ENCODE measurements at places on chromosomes 4 and X. TPM values are rescaled to one million over a fixed set of nuclear protein-coding genes. Genes with fewer than 3 reads are reported as not detected.
A peak's percentile ranks its signal among the peaks of the same experiment; 100 is the strongest.

GRCh38 chr4:152585023-152585441 is 49.1 kb upstream of the FBXW7 start:
- DNase-seq, result no peak

CLNK gene
- total RNA-seq, result not detected

TRAM1L1 gene
- 0.64 TPM for total RNA-seq

TLR3 gene
- total RNA-seq, result 10.9 TPM

DNA sequence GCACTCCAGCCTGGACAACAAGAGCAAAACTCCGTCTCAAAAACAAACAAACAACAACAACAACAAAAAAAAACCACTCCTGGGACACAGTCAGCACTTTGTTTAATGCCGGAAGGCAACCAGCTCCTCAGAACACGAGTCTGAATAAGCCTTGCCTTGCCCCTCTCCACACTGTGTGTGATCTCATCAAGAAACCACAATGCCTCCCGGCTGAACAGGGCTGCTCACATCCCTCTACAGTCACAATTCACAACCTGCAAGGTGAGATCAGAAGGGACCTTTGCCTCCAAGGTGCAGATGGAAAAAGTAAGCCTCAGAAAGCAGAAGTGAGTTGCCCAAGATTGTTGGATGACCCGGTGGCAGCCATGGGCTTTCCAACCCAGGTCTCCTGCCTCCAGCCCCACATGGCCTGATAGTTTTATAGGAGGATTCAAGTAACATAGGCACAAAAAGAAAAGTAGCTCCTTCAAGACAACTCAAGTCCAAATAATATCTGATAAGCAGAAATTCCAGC is 80.8 kb downstream of the JAKMIP1 start:
- peak; percentile 35 for DNase-seq

- no peak for DNase-seq
Measured at GRCh38 chrX:134601240-134601765, 57.0 kb downstream of the PLAC1 start.

GRCh38 chr4:101183666-101184373 is 163.5 kb downstream of the PPP3CA start:
- DNase-seq, result no peak

TEX13C gene
- not detected for total RNA-seq

DNA sequence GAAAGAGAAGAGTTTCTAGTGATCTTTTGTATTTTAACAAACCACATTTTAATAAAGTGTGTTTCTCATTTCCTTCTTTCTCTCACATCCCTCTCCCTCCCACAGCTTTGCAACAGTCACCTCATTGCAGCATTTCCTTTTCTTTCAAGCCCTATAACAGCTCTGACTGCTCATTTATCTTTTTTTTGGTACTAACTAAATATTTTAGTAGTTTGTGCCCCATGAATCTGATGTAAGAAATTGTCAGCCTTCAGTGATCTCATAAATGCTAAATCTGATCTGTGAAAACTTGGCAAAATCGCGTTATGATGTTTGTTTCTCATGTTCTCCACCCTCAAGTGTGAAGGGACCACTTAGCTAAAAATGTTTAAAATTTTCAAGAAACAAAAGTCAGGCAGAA is 258.5 kb upstream of the SLIT2 start:
- no peak for DNase-seq

DNA sequence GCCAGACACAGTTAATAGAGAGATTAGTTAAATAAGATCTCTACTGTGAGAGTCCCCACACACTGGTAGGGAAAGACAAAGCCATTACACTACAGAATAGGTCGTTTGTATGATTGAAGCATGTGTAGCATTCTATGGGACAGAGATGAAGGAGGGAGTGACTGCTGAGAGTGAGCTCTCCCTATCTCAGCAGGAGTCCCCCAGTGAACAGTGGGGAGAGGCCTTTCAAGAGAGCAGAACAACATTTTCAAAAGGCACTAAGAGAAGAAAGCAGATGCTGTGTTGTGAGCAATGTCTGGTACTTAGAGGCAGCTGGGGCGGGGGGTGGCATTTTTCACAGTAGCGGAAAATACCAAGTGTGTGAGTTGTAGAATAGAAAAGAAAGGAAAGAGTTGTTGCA is 413.6 kb downstream of the AFF2 start:
- DNase-seq, result no peak

RASGEF1B gene
- total RNA-seq, result 32.5 TPM

DNA sequence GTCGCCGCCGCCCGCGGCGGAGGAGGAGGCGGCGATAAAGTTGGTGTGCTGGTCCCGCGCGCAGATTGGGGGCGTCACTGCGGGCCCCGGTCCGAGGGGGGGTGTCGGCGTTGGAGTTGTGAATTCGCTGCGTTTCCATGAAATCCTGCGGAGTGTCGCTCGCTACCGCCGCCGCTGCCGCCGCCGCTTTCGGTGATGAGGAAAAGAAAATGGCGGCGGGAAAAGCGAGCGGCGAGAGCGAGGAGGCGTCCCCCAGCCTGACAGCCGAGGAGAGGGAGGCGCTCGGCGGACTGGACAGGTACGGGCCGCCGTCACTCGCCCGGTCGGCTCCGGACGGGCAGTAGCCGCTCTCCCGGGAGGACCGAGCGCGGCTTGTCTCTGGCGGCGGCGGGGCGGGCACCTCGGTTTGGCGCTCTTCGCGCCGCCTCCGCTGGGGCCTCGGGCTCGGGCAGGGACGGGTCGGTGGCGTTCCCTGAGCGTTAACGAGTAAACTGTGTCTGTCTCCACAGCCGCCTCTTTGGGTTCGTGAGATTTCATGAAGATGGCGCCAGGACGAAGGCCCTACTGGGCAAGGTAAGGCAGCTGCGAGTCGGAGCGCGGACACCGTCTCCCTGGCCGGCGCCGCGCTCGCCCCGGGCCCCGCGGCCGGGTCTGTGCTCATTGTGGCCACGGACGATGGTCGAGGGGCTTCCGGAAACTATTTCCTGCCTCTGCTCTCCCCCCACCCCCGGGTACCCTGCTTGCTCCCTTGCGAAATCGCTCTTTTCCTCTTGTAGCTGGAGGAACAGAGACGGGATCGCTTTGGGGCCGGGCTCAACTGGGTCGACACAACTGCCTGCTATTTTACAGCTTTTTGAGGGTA is 658 bp downstream of the KDM6A start:
- DNase-seq, result no peak

- DNase-seq, result no peak
Measured at GRCh38 chr4:173879509-173879908, 349.5 kb upstream of the HAND2 start.

GRCh38 chr4:101944649-101945048 is 154.1 kb downstream of the BANK1 start:
- no peak for DNase-seq

- DNase-seq, result no peak
Measured at GRCh38 chr4:34633241-34633640, 1611.1 kb downstream of the ARAP2 start.

DNA sequence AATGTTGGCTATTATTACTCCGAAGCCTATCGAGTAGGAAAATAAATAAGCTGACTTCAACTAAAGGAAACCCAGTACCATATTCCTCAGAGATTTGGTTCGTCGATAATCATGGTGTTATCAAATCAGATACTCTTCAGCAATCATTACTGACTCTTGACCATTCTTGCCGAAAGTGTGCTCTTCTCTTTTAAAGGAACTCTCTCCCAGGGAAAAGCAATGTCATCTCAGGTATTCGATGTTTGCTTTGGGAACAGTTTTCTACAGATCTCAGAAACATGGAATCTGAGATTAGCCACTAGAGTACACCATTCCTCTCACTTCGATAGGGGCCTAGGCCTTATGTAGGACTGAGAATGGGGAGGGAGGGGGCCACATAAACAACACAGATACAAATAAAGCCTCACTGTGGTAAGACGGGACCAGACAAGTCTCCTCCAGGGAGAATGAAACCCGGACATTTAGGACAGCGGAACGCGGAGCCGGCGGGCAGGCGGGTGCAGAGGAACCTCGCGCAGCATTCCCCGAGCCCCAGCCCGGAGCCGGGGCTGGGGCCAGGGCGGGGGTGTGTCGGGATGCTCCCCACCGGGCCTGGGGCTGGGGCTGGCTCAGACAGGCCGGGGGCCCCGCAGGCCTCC is 581 bp downstream of the DNAJB14 start:
- DNase-seq, result no peak

HGFAC gene
- total RNA-seq, result not detected

GRCh38 chr4:147968641-147969040 is 236.8 kb downstream of the ARHGAP10 start:
- DNase-seq, result no peak

- no peak for DNase-seq
Measured at GRCh38 chrX:7334253-7334935, 186.4 kb upstream of the PUDP start.

POLN gene
- total RNA-seq, result 12.8 TPM

DNA sequence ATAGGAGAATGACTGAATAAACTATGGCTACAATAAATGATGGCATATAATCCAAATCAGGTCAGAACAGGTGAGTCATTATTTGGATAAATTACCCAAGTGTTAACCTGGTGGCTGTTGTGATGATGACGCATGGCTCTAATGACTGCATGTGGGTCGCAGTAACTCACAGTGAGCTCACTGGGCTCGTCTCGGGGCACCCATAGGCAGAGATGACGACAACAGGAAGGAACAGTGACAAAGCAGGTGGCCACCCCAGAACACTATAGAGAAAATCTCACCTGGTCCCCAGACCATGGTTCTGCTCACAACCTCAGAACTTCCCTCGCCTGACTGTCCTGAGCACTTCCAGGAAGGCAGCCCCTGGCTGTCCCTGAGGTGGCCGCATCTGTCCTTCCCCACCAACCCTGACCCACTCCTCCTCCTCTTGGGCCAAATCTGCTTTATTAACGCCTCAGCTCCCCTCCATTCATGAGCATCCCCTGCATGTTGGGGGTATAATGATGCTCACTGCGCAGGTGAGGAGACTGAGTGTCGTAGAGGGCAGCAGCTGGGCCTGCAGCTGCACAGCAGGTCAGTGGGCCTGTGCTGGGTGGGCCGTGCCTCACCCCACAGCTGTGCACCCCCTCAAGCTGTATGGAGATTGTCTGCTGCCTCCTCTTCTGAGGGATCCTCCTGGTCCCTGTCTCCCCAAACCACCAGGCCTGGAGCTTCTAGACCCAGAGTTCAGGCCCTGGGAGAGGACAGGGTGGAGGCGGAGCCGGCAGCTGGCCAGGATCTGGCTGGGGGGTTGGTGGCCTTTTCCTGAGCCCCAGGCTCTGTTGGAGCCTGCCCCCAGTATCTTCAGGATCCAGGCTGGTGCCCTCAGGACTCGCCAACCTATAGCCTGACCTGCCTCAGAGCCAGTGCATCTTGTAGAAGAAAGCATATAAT is 30.9 kb upstream of the FAM156A start:
- no peak for DNase-seq

SMIM31 gene
- not detected for total RNA-seq

H2BW2 gene
- total RNA-seq, result not detected

GPR34 gene
- total RNA-seq, result 41.2 TPM

DNA sequence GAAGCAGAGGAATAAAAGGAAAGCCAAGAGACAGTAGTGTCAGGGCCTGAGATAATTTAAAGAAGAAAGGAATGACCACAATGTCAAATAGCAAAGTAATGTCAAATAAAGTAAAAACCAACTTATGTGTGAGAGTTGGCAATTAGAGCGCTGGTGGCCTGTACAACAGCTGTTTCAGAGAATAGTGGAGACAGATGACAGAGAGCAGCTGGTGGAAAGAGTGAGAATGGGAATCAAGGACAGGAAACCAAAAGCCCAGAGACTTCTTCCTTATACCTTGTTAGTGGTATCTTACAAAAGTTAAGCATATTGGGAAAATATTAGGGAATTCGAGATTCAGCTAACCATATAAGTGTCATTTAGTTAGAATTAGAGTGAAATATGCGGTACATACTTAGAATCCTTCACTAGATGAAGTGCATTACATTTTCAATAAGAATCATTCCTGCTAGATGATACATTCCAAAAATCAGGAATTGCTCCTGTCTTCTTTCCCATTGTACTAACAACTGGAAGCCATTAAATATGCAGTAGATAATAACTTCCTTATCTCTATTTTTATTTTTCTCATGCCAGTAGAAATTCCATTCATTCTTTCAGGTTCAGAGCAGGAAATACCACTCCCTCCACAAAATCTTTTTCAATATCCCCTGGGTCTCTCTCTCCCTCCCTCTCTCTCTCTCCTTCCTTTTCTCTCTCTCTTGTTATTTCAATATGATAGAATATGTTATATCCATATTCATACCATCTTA is 525.4 kb downstream of the CENPC start:
- no peak for DNase-seq

BEX1 gene
- total RNA-seq, result 1.1 TPM

PAK3 gene
- total RNA-seq, result 1.3 TPM

PCDH18 gene
- 23.3 TPM for total RNA-seq

DNA sequence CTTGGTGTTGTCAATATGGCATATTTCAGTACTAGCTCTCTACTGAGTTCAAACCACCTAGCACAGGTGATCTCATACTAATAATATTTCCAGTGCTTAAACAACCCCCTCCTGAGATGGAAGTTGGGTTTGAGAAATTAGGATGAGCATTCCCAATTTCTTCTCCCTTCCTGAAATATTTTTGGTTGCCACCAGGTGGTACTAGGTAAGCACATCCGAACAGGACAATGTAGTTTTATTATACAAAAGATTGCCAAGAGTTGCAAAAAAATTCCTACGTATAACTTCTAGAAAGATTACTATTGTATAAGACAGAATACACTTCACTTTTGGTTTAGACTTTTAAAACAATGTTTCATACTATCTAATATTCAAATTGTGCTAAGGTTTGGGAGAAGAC is 484.5 kb downstream of the PACRGL start:
- DNase-seq, result no peak

PPM1K gene
- total RNA-seq, result 10.4 TPM

GRCh38 chrX:45628041-45628440 is 427.4 kb upstream of the DIPK2B start:
- no peak for DNase-seq

GRCh38 chrX:13498238-13498637 is 71.2 kb upstream of the EGFL6 start:
- DNase-seq, result no peak

FATE1 gene
- not detected for total RNA-seq

GRCh38 chr4:158768555-158769174 is at the start of gene FNIP2:
TSS of gene FNIP2 (plus strand) at chr4:158769026. CDS start at chr4:158769213, 187 bp downstream.
- peak; percentile 93 for DNase-seq

- no peak for DNase-seq
Measured at GRCh38 chr4:1713003-1713851, 1.1 kb upstream of the SLBP start.

GBA3 gene
- total RNA-seq, result 0.16 TPM

ZCCHC12 gene
- total RNA-seq, result not detected

DNA sequence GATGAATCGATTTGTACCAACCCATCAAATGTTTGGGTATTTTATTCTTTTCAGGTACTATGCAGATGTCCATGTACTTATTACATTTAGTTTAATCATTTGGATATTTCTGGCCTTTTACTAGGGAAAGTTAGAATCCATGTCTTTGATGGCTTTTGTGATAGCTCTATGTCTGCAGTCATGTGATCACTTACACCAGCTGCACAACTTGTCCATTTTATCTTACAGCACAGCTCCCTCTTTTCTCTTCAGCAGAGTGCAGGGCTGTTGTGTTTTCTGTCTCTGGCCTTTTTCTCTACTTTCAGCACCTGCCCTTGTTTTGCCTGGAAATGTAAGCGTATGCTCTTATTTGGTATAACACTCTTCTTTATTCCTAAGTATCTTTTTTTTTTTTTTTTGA is 30.6 kb downstream of the WWC2 start:
- DNase-seq, result no peak

All from mesenteric fat pad (tissue), 1 donor.